ENCODE measurements at places on chromosomes 7 and 10.

DNA sequence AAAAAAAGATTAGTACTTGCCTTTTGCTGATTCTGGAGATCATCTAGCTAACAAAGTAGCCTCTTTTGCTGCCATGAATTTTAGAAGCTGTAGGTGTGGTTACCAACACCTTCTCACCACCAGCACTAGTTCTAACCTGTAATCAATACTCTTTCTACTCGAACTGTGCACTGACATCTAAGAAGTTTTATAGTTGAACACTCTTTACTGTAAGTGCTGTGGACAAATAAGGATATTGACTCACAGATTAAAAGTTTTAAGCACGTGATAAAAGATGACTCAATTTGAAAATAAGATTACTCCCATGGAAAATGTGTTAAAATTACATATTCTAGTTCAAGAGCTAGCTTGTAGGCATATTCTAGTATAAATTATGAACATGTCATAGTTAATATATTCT lies 89.9 kb downstream of the REEP3 start:
- peak; percentile 51 for DNase-seq

GRCh38 chr7:102009628-102010027 lies 192.2 kb downstream of the CUX1 start:
- peak; percentile 50 for DNase-seq

GRCh38 chr10:61830846-61831273 lies 70.6 kb upstream of the ARID5B start:
- no peak for DNase-seq

DNA sequence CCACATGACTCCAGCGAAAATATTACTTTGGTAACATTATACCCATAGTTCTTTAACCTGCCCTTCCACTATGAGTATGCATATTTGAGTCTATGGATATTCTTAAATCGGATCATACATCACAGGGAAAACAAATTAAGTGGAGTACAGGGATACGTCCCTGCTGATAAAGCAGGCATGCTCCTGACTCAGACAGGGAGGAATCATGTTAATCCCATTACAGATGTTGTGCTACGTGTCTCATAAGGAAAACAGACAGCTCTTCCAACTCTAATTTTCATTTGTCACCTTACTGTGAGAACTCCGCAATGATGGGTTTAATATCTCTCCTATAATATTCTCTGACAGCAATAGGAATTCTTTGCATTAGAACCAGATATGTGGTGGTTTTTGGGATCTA lies 469.5 kb upstream of the POM121L12 start:
- DNase-seq: no peak

- DNase-seq: no peak
Measured at GRCh38 chr10:126716366-126716765, 45.9 kb upstream of the C10orf90 start.

GRCh38 chr10:130233426-130233825 lies 97.2 kb downstream of the GLRX3 start:
- no peak for DNase-seq

GRCh38 chr10:73522263-73522662 lies 26.4 kb upstream of the PPP3CB start:
- DNase-seq: peak; percentile 43

GRCh38 chr7:26865094-26865388 lies 651 bp upstream of the SKAP2 start:
- DNase-seq: no peak

DNA sequence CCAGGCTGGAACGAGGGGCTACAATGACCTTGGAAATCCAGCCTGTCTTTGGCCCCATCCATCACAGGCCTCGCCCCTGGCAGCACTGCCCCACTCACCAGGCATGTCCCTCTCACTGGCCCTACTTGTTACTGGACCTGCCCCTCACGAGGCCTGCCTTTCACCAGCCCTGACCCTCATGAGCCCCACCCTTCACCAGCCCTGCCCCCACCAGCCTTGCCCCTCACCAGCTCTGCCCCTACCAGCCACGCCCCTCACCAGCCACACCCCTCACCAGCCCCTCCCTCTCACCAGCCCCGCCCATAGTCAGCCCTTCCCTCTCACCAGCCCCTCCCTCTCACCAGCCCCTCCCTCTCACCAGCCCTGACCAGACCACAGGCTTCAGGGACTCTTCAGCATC lies 57.8 kb downstream of the COL26A1 start:
- DNase-seq: no peak

DNA sequence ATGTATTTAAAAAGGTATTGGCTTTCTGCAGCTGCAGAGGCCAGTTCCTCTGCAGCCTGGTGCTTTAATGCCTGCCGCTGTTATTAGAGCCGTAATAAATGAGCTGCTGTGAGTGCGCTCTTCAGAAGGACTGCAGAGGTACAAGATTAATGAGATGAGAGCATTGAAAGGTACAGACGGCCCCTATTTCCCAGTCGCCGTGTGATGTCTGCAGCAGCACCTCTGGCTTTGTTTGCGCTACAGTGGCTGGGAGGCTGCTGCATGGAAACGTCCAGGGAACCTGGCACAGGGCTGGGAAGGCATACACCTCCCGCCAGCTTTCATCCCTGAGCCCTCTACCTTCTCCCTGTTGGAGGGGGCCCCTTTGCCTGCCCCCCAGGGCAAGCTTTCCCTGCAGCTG lies 383.8 kb upstream of the ZMIZ1 start:
- no peak for DNase-seq

GRCh38 chr7:34282271-34282670 lies 375.7 kb upstream of the NPSR1 start:
- DNase-seq: peak; percentile 86

DNA sequence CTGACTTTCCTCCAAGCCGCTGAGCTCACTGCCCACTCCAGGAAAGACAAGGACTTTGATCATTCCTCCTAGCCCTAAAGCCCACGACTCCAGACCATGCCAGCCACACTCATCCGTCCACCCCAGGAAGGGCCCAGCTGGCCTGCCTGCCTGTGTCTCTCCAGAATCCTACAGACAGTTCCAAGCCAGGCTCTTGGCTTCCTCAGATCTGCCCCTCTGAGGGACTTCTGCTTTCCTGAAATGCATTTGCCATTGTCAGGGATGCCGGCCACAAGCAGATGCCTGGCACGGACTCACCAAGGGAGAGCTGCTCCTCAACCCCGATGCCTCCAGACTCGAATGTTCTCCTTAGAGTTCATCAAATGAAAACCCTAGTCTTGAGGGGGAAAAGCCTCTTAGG lies 155.8 kb downstream of the OAT start:
- DNase-seq: no peak

DNA sequence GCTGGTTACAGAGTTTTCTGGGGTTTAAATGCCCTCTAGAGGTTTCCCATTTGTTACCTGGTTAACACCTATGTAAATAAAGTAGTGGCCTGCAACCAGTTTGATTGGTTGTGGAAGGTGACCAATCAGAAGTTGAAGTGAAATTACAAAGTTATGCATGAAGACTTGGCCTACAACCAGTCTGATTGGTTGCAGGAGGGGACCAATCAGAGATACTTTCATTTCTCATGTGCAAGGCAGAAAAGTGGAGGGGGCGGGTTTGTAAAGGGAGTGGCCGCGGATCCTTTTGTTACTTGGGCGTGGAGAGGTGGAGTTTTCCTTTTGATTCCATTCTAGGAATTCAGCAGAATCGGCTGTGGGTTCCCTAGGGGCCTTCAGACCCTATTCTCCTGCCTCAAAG lies 80.8 kb downstream of the SEC23IP start:
- peak; percentile 5 for DNase-seq

DNA sequence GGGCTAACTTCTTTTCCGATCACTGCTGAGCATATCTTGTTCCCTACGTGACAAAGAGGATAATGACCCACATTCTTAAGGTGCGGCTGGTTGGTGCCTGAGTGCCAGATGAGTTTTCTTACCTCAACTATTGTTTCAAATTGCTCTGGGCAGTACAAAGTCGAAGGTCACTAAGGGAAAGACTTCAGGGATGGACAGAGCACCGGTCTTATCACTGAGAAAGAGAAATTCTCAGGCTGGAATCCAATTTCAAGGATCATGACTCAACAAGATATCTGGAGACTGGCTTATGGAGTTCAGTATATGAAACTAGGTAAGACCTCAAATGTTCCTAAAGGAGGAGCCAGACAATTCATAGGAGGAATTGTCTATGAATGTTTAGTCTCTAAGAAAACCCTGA lies 780.3 kb downstream of the SUGCT start:
- DNase-seq: peak; percentile 65

- DNase-seq: no peak
Measured at GRCh38 chr10:97762816-97763215, 9.0 kb downstream of the SFRP5 start.

- no peak for DNase-seq
Measured at GRCh38 chr7:30309842-30310435, 25.5 kb downstream of the ZNRF2 start.

- DNase-seq: no peak
Measured at GRCh38 chr10:130111852-130112180, 1.2 kb upstream of the C10orf143 start.

DNA sequence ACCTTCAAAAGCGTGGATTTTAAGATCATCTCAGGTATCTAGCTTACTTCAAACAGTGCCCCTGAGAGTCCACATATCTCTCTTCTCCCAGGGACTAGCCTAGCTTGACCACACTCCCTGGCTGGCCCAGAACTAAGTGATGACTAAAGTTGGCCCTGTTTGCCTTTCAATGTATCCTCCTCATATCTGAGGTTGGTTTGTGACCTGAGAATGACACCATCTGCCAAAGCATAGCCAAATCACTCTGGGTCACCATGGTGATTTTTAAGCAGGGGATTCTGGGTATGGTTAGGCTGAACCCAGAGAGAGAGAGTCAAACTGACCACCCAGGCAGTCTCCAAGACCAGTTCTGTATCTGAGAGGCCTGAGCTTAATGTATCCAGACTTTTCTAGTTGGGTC lies 16.2 kb downstream of the CNNM1 start:
- peak; percentile 20 for DNase-seq

- peak; percentile 77 for DNase-seq
Measured at GRCh38 chr7:108004220-108005142, 1.5 kb upstream of the LAMB1 start.

DNA sequence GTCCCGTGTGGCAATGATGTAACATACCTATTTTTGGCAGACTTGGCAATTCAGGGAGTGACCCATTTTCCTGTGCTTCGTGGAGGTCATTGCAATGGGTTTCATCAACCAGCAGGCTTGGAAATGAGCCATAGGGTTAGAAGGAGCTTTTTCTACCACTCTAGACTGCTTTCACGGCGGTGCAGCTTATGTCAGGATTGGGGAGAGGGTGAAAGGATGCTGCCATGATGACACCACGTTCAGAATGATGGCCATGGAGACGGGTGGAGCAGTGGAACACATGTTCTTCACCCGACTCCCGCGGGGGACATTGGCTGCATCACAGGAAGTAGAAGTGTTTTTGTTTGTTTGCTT lies 220.2 kb downstream of the EMX2 start:
- peak; percentile 49 for DNase-seq

- DNase-seq: no peak
Measured at GRCh38 chr7:111470998-111471397, 91.3 kb downstream of the IMMP2L start.

DNA sequence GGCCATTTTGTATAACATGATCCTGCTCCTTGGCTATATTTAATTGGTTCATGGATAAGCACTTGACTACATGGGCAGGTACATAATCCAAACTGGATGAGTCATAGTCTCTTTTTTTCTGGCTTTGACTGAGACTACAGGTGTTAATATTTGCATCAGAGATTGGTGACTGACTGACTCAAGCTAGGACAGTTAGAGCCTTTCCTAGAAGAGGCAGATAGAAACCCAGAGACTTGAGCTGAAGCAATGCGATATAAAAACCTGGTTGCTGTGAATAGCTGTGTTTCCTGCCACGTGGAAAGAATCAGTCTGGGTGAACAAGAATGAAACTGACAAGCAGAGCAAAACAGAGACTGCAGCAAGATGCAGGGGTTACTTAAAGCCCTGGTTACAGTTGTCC lies 81.0 kb downstream of the SAMD9 start:
- DNase-seq: no peak

DNA sequence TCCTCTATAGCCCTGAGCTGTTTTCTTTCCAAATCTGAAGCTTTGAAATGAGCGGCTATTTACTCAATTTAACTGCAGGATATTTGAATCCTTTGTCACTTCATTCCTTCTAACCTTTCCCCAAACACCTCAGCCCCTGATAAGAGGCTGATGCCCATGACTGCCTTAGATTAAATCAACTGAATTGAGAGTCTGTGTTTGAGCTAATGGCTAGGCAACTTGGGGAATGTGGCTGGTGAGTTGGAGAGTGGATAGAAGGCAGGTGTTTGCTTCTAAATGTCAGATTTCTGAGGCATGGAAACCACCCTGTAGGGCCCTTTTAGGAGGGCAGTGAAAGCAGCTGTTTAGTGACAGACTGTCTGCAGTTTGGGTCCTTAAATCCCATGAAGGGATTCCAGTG lies 759.9 kb downstream of the LRMDA start:
- DNase-seq: no peak

DNA sequence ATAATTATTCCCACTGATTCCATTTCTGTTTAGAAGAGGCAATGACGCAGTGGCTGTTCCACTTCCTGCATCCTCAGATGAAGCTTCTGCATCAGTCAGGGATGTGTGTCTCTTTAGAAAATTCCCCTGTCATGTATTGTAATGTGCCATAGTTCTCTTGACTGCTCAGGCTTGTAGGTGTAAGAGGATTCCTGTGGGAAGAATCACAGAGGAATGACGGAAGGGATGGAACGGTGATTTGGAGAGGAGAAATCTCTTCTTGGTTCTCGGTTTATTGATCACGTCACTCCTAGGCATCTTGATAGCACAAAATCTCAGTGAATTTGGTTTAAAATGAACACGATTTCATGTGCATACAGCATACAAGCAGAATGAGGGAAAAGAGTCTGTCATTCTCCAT lies 69.8 kb upstream of the PRKCQ start:
- DNase-seq: no peak

- DNase-seq: peak; percentile 1
Measured at GRCh38 chr7:14095233-14095950, 105.9 kb upstream of the ETV1 start.

- DNase-seq: peak; percentile 10
Measured at GRCh38 chr7:135862586-135863340, 114.2 kb upstream of the FAM180A start.

DNA sequence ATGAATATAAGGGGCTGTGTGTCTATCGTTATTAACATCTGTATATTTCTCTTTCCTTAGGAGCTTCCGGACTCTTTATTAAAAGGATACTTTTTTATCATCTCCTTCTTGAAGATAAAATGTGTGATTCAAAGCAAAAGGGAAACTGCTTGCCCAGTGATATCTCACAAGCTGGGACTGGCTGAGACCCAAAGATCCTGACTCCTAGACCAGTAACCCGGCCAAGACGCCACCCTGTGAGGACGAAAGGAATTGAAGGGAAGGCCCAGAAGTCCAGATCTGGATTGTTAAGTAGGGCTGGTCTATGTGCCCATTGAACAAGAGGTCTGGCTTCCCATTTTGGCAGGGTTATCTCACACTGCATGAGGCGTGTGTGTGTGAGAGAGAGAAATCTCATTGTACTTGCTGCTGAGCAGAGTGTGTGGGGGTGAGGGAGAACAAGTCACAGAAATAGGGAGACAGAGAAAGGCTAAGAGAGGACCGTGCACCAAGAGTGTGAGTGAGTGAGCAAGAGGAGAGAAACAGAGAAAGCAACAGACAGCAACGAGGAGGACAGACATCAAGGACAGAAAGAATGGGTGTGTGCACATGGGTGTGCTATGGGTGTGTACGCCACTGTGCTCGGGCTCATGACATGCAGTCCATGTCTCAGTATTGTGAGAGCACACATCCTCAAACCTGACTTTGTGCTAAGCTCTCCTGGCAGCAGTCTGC lies 75.4 kb downstream of the PLXNA4 start:
- DNase-seq: peak; percentile 94

Data from fibroblast of the aortic adventitia (primary cell).